ENCODE measurements at places on chromosomes 6 and 20.

DNA sequence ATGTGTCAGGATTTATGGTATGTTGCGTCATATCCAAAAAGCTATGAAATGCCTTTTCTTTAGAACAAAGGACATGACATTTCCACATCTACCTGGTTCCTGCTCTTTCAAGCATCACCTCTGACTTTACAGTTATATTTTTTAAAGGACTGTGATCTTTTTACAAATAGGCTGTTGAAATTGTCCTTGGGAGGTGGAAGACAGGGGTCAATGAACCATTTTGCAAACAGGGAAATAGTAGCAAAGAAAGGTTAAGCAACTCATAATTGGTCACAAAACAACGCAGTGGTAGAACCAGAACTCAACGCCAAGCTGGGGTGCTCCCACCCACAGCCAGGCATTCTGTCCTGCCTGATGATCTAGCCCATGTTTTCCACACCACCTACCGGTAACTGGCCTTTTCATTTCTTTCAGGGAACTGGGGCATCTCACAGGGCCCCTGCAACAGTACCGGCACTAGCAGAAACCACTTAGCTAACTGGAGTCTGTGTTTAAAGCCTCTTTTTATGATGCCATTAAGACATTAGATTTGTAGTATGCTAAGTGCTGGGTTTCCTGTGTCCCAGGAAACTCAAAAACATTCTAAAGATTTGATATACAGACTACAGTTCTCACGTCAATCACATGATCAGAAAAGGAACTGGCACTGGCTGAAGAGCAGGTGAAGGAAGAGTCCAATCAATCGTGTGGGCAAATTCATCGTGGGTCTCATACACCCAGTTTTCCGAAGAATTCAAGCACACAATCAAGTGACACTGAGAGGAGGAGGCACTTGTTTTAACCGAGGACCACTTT lies 13.9 kb downstream of the ZNF217 start:
- peak; percentile 47 for DNase-seq

GRCh38 chr20:32052778-32053362 lies 828 bp downstream of the HCK start:
- DNase-seq: peak; percentile 32

DNA sequence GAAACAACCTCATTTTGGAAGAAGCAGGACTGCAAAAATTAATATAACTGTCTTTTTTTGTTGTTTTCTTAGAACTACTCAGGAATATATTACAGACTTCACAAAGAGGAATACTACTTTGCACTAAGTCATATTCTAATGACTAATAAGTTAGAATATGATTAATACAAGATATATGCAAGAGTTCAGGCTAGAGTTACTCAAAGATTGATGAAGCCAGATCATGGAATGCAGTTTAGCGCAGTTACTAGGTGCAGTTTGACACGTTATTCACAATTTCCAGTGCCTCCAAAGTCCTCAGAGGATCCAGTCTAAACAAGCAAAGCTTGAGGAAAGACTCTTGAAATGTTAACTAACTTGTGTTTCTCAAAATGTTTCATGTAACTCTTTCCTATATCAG lies 1.2 kb upstream of the MYCT1 start:
- no peak for DNase-seq

DNA sequence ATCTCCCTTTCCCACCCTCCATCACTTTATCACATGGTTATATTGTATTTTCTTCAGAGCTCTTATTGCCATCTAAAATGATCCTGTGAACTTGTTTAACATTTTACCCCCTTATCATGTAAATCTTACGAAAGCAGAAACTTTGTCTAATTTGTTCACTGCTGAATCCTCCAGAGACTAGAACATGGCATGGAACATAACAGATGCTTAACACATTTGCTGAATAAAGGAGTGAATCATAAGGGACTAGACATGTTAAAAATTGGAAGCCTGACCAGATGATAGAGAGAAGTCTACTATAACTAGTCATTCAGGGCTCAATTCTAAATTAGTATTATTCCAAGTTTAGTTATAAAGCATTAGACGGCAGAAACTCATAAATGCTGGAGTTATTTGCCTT lies 73.3 kb downstream of the MAN1A1 start:
- DNase-seq: no peak

GRCh38 chr6:73713426-73714147 lies 17.6 kb downstream of the CD109 start:
- no peak for DNase-seq

GRCh38 chr6:125727216-125727615 lies 22.2 kb upstream of the HEY2 start:
- DNase-seq: no peak

DNA sequence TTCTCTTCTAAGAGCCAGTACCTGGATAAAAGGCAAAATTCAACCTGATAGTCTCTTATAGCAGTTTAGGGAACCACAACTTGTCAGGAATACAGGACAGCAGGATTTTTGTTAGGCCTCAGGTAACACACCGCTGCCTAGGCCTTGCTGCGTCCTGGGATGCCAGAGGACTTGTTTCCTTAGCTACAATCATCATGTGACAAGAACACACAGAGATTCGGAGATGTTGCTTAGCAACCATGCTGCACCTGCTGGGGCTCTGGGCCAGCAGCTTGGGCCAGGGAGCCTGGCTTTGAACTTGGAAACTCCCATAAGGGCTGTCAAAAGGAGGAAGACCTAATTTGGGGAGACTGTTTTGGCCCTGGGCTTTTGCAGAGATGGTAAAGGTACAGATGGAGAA lies 36.1 kb upstream of the CHD6 start:
- peak; percentile 44 for DNase-seq

GRCh38 chr6:124723671-124724070 lies 238.6 kb upstream of the RNF217 start:
- DNase-seq: no peak

GRCh38 chr6:30100154-30100553 lies 12.7 kb downstream of the TRIM31 start:
- no peak for DNase-seq

DNA sequence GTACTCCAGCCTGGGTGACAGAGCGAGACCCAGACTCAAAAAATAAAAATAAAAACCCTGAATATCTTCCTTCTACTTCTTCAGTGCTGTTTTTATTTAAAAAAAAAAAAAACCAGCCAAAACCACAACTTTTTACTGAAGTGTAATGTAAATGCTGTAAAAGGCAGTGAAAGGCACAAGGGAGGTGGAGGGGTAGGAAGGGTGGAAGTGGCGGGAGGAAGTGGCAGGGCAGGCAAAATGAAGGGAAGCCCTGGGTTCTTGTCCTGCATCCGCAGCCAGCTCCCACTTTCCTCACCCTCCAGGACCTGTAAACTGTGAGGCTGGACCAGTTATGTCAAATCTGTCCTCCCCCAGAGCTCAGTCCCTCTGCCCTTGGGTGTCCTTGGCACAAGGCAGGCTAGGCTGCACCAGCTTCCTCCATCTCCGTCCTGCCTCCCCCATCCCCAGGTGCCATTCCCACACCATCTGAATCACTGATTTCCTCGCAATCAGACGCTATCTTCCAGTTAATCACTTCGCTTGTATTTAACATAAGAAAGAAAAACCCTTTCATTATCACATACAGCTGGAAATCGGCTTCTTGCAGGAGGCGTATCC lies 13.7 kb upstream of the PANK2 start:
- no peak for DNase-seq

DNA sequence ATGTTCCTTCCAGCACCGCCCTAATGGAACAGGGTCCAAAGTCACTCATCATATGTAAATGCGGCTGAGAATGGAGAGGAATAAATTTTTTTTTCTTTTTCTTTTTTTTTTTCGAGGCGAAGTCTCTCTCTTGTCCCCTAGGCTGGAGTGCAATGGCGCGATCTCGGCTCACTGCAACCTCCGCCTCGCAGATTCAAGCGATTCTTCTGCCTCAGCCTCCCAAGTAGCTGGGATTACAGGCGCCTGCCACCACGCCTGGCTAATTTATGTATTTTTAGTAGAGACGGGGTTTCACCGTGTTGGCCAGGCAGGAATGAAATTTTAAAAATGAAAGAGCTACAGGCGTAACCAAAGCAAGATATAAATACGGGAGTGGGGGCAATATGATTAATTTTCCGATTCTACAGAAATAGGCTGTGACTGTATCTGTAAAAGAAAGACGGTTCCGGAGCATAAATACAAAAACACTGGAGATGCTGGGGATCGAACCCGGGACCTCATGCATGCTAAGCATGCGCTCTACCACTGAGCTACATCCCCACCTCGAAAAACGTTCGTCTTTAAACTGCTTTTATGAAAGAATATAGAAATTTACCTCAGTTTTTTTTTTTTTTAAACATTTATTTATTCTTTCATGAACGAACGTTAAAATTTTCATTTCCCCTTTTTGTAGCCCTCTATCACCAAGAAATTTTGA lies 132.2 kb downstream of the GPX5 start:
- DNase-seq: peak; percentile 86

DNA sequence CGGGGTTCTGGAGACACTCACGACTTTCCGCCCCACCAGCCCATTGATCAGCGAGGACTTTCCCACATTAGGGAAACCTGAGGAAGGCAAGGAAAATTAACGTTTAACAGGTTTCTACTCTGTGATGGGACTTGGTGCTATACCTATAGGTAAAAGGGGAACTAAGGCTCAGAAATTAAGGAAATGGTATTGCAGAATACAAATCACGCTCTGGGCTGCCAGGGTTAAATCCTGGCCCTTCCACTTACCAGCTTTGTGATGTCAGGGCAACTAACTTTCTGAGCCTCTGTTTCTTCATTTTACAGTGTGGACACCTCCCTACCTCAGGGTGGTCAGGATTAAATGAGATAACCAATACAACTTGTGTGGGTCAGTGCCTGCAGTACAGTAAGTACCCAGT lies 8.8 kb downstream of the GNL1 start:
- DNase-seq: no peak

- DNase-seq: peak; percentile 31
Observed at GRCh38 chr6:32774426-32774825, 11.1 kb upstream of the HLA-DQB2 start.

- no peak for DNase-seq
Observed at GRCh38 chr6:108579328-108579721, 18.6 kb downstream of the FOXO3 start.

DNA sequence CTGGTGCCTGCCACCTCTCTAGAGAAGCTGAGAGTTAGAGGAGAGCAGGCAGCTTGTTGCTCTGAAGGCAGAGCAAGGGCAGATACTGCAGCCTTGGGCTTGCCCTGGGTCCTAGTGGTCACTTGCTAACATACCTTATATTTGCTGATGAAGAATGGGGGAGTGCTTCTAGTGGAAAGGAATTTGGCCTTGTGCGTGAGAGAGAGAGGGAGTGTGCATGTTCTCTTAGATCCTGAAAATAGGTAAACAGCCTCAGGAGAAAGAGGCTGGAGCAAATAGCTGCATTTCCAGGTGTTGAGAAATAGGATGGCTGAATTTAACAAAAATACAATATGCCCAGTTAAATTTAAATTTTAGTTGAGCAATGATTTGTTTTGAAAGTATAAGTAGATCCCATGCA lies 724.5 kb upstream of the FLRT3 start:
- DNase-seq: no peak

DNA sequence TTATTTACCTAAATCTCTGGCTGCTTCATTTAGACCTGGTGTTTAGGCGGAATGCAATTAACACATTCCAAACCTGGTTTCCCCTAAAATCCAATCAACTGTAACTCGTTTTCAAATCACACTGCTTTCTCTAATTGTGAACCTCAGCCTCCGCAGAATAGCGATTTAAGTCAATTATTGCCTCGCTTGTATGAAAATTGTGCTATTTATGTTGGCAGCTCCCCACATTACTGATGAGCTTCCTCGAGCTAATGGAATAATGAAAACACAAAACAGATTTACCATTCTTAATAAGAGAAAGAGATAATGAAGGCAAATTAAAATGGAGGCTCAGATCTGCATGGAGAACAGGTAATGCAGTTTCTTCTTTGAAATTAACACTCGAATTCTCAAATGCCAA lies 67.9 kb downstream of the SLC2A10 start:
- DNase-seq: no peak

DNA sequence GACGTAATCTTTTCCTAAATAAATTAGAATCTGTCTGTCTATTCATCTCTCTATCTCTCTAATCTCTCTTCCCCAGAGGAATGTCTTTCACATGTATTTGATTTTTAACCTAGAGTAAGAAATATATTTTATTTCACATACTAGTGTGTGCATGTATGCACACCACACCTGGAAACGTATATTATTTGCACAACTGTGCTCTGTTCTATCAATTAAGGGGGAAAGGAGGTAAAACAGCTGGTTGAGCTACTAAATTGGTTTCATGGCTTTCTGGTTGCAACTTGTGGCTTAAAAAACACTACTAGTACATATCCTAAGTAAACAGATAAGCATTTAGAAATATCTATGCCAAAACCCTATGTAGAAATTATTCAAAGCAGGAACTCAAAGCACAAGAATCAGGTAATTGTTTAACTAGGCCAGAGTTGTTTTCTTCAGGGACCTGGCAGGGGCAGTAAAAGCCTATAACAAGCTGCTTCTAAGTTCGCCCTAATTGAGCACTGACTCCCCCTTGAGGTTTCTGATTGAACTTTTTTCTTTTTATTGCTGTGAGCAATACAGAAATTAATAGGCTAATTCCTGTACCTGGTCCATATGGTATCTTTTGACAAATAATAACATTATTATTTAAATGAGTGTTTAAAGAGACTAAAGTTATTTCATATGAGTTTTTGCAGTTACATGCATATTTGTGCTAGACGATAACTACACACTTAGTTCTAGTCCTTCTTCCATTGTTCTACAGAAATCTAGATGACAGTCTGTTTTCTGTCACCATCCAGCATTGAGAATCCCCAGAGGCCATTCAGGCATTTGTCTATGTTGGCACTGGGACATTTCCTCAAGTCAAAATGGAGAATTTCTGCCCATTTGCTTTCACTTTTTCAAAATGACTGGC lies 88.6 kb downstream of the MCHR2 start:
- peak; percentile 74 for DNase-seq

DNA sequence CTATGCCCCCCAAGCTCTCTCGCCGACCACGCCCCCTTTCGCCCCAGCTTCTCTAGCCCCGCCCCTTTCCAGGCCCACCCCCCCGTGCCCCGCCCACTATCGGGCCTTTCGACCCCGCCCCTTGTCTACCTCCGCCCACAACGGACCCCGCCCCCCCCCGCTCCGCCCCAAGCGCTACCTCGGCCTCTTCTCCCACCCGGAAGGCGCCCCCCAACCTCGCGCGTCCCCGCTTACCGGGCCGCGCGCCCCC lies 200 bp downstream of the ZBTB22 start:
- DNase-seq: no peak

DNA sequence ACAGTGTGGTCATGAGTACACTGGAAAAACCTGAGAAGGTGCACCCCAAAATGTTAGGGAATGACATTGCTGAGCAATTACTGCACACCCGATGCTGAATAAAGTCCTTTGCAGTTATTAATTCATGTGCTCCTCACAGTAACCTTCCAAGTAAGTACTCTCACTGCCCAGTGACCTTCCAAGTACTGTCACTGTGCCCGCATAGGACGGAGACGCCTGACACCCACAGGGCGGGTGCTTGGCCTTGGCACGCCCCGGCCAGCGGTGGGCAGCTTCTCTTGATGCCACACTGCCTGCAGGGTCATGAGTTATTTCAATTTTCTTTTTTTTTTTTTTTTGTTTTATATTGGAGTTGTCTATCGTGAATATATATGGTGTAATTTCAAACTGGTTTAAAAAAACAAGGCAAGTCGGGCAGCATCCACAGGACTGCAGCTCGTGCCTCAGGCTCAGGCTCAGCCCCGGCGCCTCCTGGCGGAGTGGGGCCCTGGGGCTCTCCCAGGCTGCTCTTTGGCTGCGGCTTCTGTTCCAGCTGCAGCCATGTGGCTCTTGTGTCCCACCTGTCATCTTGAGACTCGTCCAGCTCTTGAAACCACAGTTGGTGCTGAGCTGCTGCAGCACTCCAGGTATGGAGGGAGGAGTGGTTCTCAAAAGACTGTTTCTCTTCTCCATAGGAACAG lies 27.0 kb downstream of the PNLDC1 start:
- no peak for DNase-seq
